Activated effector memory CD4-positive, alpha-beta T cell treated with anti-CD3 and anti-CD28 coated beads, Interleukin-2, amount 50 U/mL, for 16 hours (primary cell): ENCODE measurements at places on chromosomes 1 and 21.

GRCh38 chr1:226337276-226337875 lies 28.4 kb upstream of the LIN9 start:
- DNase-seq, result no peak

GRCh38 chr1:51093581-51093980 lies 8.4 kb upstream of the C1orf185 start:
- no peak for DNase-seq

DNA sequence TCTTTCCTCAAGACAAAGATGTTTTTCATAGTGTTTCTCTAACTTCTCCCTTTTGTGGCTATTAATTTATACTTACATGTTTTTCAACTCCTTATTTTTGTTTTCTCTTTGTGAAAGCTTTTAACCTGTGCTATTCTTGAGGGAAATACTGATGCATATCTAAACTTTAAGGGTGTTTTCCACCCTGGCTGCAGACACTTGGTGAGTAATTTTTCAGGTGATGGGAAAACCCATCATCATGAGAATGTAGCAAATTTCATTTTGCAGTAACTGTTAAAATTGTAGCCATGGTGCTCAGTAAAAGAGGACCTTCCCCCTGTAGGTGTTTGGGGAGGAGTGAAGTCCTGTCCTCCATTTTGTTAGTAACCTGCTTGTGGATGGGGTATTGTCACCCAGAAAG lies 124.2 kb downstream of the LIPI start:
- DNase-seq, result no peak

DNA sequence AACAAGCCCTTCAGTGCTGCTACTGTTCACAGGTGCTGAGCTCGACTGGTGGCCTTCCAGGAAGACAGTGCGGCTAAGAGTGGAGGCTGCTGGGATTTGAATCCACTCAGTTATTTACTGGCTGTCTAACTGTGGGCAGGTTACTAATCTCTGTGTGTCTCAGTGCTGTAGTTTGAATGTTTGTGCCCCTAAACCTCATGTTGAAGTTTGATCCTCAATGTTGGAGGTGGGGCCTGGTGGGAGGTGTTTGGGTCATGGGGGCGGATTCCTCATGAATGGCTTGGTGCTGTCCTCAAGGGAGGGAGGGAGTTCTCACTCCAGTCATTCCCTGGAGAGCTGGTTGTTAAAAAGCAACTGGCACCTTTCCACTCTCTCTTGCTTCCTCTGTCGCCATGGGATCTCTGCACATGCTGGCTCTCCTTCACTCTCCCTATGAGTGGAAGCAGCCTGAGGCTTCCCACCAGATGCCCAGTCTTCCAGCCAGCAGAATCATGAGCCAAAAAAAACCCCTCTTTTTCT lies 334.8 kb downstream of the RPS6KC1 start:
- no peak for DNase-seq

DNA sequence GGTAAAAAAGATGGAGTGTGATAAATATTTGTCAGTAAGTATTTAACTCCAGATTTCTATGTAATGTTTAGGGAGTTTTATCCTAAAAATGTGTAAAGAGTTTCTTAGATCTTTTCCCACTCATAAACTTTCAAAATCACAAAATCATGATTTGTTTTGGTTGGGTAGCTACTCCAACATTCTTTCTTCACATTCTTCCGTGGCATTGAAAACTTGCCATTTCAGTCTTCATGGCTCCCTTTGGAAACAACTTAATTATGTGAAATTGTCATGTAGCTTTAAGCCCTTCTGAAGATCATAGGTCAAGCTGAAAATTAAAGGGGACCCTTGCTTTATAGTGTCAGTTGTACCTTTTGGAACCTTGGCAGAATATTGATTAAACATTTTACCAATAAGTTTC lies 73.2 kb downstream of the ADGRL2 start:
- DNase-seq, result no peak

DNA sequence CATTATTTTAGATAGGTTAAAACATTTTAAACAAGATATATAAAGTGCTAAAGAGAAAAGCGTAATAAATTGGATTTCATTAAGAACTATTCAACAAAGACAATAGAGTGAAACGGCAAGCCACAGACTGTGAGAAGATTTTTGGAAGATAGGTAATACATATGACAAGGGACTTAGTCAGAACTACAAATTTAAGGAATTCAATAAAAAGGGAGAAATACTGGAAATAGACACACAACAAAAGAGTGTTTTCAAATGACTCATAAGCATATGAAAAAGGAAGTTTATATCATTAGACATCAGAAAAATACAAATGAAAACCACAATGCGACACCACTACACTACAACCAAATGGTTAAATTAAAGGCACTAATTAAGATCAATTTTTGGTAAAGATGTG lies 90.5 kb downstream of the GDAP2 start:
- no peak for DNase-seq

- DNase-seq, result no peak
Measured at GRCh38 chr1:25874209-25874608, 1.3 kb downstream of the PAQR7 start.

DNA sequence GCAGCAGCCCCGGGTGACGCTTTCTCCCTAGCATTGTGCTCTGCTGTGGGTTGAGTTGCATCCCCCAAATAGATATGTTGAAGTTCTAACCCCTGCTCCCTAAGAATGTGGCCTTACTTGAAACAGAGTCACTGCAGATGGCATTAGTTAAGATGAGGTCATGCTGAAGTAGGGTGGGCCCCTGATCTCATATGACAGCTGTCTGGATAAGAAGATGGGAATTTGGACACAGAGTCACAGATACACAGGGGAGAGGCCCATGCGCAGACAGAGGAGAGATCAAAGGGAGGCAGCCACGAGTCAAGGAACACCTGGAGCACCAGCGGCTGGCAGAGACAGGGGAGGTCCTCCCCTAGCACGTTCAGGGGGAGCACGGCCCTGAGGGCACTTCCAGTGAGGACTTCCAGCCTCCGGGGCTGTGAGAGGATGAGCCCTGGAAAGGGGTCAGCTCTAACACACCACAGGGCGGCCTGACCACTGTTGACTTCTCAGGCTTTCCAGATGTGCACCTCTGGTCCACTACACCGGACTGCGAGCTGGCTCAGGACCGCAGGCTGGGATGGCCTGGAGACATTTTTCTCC lies 46.4 kb downstream of the ABCG1 start:
- DNase-seq, result no peak

- DNase-seq, result no peak
Measured at GRCh38 chr1:156703741-156704140, 1.6 kb downstream of the CRABP2 start.

DNA sequence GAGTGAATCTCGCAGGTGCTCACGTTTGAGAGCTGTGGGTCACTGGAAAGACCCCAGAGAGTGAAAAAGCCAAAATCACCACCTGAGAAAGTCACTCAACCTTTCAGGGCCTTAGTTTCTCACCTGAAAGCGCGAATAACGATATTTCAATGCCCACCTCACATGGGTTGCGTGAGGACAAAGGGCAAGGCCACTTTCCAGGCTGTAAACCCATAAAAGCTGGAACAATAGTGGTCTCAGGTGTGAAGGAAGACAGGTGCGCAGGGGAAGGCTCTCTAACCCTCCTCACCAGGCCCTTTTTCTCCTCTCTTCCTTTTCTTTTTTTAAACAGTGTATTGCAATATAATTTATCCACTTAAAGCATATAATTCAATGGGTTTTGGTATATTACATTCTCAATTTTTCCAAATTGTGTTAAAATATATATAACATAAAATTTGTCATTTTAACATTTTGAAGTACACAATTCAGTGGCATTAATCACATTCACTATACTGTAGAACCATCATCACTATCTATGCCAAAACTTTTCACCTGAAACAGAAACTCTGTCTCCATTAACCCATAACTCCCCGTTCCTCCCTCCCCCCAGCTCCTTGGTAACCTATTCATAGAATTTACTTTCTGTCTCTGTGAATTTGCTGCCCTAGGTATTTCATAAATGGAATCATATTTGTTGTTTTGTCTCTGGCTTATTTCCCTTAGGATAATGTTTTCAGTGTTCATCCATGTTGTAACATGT lies 118.4 kb upstream of the TNR start:
- no peak for DNase-seq

GRCh38 chr1:47679301-47679791 lies 241.5 kb downstream of the FOXD2 start:
- DNase-seq, result no peak

GRCh38 chr1:14118691-14119485 lies 418.9 kb downstream of the PRDM2 start:
- no peak for DNase-seq

DNA sequence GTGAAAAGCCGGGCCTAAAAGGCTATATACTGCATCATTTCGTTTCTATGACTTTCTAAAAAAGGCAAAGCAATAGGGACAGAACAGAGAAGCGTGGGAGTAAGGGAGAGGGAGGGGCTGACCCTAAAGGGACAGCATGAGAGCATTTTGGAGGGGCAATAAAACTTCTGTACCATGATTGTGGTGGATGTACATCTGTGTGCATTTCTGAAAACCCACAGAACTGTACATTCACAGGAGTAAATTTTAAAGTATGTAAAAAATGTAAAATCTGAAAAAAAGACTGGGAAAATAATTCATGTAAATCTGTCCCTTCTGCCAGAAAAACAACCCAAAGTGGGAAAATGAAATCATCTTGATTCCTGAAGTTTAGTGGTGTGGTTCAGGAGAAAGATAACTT lies 235.4 kb downstream of the CENPF start:
- no peak for DNase-seq

DNA sequence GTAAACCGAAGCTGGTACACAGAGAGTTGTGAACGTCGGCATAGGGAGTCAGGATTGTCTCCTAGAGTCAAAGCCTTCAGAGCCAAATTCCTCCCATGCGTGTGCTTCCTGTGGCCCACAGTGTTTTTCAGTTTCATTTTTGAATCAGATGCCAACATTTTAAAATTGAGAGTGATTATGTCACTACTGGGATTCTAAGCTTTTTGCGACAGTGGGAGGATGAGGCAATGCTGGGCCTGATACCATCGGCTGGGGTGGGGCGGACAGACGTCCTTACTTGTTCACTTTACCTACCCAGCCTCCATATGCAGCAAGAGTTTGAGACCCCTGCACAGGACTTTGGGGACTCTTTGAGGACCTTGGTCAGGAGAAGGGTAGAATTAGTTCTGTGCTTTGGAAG lies 1.3 kb upstream of the KLHDC7A start:
- DNase-seq, result no peak

- no peak for DNase-seq
Measured at GRCh38 chr1:162368451-162368850, 8.2 kb downstream of the SPATA46 start.
